SK-N-SH treated with all-trans-retinoic acid at 6 μM for 48 hours (cell line): ENCODE measurements at places on chromosomes 2 and 18.

GRCh38 chr18:13313006-13313686 lies 94.6 kb downstream of the LDLRAD4 start:
- ATAC-seq: no peak

- ATAC-seq: peak; percentile 19; the same call in 1 of the 3 replicates
These were observed 44.7 kb upstream of the VPS54 start for GRCh38 chr2:64063924-64064331.

DNA sequence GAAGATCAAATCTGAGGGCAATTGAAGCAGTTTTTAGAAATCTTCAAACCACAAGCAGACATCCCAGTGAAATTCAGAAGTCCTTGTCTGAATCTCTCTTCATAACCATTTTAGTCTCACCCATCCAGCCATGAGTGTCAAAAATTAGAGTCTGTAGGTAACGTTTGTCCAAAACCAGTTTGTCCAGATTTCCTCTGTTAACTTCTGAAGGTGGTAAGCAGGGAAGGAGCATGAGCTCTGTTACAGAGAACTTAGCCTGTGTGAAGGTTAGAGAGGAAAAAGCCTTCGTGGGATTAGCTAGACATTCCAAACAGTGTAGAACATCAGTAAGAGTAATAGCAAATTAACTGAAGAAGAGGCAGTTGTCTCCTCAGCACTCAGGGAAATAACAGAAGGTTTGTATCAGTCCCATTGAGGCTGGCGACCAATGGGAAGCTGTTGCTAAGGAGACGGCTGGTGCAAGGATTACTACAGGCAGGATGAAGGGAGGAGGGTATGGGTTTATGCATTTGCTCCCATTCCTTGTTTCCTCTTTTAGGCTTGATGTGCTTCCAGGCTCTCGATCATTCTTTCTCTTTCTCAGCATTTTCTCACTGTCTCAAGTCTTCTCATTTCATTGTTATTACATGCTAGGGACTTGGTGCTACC lies 8.7 kb upstream of the GPR155 start:
- peak; percentile 33; the same call in 1 of the 3 replicates for ATAC-seq

DNA sequence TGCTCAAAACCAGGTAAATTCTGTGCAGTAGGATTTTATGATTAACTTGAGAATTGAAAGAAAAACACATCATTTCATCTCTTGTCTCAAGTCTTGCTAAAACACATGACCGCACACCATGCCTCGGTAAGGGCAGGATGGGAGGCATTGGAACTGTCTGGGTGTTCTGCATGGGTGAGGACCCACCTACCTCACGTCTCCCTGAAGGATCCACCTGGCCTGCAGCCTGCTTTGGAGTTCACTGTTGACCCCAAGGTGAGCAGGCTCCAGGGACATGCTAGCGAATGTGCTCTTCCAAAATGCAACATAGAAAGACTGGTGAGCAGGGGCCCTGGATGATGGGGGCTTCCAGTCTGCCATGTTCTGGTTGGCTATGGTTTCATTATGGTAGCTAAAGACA lies 131.5 kb downstream of the NCK2 start:
- no peak for ATAC-seq

DNA sequence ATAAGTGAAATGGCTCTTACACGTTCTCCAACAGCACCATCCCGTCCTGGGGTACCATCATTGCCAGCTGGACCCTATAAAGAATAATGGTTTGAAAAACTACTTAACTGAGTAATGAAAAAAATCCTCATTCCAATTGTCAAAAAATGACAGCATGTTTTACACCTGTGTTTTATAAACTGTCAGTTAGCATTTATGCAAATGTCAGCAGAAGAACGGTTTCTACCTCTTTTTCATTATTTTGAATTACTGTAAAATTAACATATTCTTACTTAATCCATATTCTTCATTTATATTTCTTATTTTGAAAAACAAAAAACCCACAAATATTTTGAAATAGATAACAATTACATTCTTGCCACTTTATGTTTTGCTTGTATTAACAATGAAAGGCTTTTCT lies 74.0 kb downstream of the COL3A1 start:
- no peak for ATAC-seq

GRCh38 chr18:58178511-58178910 lies 134.5 kb downstream of the NEDD4L start:
- ATAC-seq: peak; percentile 6; the same call in 1 of the 3 replicates

DNA sequence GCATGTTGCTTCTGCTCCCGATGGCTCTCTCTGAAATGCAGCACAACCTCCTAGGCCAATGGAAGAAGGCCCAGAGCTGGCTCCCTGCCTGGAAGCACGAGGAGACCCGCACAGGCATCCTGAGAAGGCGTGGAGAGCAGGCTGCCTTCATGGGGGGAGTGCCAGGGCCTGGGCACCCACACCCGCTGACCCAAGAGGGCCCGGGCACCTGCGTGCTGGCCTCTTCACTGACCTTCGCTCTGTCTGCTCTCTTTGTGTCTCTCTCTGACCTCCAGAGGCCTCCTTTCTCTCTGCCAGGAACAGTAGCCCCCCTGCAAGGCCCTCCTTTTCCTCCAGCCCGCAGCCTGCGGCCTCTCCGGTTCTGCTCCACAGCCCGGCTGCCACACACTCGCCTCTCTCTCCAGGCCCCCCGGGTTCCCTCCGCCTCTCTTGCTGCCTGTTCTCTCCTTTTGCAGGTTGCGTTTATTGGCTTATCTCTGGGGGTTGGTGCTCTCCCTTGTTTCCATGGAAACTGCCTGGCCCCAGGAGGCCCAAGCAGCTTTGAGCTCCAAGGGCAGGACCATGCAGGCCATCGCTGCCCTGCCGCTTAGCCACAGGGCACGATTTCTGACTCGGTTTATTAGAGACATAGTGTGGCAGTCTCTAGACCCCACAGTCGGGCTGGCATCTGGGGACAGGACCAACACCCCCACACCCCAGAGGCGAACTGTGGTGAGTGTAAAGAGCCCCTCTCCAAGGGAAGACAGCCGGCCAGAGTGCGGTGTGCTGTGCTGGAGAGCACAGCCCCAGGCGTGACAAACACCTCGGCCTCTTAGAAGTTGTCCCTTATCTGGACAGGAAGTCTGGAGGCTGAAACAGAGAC lies 1.7 kb downstream of the MZT2B start:
- no peak for ATAC-seq

GRCh38 chr2:119282996-119283511 lies 59.4 kb downstream of the STEAP3 start:
- peak; percentile 59 for ATAC-seq

- ATAC-seq: peak; percentile 61; the same call in 1 of the 3 replicates
These were observed 168.6 kb downstream of the SS18 start for GRCh38 chr18:25921677-25922421.
